CD4-positive, alpha-beta T cell treated with Interleukin-17A for 1 hour (primary cell): ENCODE measurements at places on chromosomes 13 and 19.
A peak's percentile ranks its signal among the peaks of the same experiment; 100 is the strongest.

DNA sequence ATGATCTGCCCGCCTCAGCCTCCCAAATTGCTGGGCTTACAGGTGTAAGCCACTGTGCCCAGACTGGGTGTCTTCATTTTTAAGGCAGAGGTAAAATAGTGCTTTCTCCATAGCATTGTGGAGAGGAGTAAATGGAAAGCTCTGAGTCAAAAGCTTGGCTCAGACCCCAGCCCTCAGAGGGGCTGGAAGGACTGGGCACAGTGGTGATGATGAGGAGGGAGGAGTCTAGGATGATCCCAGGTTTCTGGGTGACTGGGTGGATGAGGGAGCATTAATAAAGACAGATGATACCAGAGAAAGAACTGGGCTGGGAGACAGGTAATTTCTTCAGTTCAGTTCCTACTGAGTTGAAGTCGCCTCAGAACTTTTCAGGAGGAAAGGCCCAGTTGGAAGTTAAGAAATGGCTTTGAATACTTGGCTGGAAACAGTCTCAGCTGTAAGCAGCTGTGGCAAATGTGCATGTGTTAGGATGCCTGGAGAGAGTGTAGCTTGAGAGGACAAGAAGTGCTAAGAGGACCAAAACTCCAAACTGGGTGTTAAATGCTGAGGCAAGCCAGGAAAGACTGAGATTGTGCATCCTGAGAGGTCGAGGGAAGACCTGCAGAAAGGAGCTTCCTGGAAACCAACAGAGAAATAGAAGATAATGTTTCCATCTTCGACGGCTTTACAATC lies 37.1 kb upstream of the MEDAG start:
- DNase-seq: no peak

GRCh38 chr13:68063181-68063580 lies 833.0 kb upstream of the PCDH9 start:
- DNase-seq: no peak

GRCh38 chr19:11554160-11554559 lies 4.9 kb downstream of the ELOF1 start:
- DNase-seq: no peak

DNA sequence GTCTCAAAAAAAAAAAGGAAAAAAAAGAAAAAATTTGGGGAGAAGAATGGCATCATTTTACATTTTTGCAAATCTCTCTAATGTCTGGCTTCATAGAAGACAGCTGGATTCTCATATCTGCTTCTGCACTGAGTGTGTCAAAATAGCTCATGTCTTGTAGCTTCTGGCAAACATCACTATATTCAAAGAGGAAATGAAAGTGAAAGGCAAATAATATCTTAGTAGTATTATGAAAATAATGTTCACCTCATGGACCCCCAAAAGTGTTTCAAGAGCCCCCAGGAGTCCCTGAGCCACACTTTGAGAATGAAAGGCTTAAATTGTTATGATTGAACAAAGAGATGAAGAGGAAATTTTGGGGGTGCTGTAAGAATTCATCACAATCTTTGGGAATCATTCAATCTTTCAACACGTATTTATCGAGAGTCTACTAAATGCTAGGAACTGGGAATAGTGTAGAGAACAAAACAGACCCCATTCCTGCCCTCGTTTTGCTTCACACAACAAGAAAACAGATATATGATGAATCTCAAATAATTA lies 1.2 kb upstream of the SLC6A16 start:
- DNase-seq: no peak

GRCh38 chr13:24313439-24313838 lies 4.1 kb downstream of the C1QTNF9 start:
- DNase-seq: no peak

- DNase-seq: peak; percentile 76
These were observed 31.2 kb downstream of the TMPRSS9 start for GRCh38 chr19:2391118-2391725.

DNA sequence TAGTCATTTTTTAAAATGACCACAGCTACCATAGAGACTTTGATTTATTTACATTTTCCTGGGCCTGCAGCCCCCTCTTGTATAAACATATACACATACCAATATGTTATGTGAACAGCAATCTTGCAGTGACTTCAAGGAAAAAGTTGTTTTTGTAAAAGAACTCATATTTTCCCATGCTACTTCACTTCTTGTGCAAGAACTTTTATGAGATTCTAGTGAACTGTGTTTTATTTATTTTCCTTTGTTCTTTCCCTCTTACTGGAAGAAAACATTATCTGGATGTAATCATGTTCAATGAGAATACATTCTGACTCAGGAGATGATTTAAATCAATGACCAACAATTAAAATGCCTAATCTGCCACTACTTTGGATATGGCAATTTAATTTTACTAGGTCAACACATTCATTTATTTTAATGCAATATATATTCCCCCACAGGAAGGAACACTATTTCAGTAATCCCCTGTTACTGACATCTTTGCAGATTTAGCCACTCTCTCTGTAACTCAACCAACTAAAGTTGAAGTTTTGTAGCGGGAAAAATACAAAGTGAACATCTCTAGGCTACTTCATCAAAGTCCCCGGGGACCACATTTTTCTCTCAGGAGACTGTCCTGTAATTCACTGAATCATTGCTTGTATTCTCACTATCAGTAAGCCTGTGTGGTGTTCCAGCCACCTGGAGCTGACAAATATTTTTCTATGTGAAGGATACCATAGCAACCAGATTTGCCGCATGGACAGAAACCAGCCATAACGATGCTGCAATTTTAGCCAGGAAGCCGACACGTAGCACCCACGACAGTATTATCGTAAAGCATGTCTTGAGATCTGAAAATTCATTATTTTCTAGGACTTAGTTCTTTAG lies 90.5 kb downstream of the STARD13 start:
- DNase-seq: no peak

DNA sequence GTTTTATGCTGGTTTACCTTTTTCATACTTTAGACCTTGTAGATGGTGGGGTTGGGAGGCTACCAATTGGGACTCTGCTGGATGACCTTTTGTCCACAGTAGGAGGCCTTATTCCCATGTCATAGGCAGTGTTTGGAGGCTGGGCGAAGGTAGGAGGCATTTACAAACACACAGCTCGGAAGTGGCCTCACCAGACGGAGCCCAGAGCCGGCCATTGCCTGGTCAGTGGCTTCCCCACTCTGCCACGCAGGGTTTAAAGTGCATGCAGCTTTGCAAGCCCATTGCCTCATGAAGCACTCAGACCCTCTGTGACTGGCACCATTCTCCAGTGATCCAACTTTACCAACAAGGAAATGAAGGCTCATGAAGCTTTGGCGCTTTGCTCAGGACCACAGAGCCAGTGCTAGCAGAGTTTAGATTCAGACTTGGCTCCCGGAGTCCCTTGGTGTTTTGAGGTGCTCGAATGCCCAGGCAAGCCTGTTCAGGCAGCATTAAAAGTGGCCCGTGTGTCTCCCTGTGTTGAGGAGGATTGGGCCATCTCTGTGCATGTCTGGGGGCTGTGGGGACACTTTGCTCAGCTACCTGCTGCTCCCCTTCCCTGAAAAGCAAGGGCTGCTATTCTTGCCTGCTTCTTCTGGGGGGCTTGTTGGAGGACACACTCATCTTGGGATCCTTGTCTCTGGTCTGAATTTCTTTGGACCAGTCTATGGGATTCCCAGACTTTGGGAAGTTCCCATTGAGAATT lies 148.7 kb downstream of the ZNF536 start:
- no peak for DNase-seq

GRCh38 chr13:34655554-34655953 lies 286.5 kb upstream of the NBEA start:
- no peak for DNase-seq

GRCh38 chr19:41420101-41420880 lies 6.9 kb downstream of the B3GNT8 start:
- DNase-seq: no peak

GRCh38 chr13:107296804-107297203 lies 728.9 kb upstream of the ARGLU1 start:
- DNase-seq: no peak

- no peak for DNase-seq
These were observed 3.2 kb downstream of the NAPA start for GRCh38 chr19:47511681-47512080.

DNA sequence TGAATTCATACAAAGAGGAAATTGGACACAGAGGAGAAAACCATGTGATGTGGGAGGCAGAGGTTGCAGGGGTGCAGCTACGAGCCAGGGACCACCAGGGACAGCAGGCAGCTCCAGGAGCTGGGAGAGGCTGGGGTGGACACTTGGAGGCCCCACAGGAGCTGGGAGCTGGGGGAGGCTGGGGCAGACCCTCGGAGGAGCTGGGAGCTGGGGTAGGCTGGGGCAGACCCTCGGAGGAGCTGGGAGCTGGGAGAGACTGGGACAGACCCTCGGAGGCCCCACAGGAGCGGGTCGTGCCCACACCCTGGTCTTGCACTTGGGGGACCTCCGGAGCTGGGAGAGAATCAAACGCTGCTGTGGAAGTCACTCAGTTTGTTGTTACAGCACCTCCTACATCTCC lies 141.7 kb downstream of the SOX1 start:
- no peak for DNase-seq

DNA sequence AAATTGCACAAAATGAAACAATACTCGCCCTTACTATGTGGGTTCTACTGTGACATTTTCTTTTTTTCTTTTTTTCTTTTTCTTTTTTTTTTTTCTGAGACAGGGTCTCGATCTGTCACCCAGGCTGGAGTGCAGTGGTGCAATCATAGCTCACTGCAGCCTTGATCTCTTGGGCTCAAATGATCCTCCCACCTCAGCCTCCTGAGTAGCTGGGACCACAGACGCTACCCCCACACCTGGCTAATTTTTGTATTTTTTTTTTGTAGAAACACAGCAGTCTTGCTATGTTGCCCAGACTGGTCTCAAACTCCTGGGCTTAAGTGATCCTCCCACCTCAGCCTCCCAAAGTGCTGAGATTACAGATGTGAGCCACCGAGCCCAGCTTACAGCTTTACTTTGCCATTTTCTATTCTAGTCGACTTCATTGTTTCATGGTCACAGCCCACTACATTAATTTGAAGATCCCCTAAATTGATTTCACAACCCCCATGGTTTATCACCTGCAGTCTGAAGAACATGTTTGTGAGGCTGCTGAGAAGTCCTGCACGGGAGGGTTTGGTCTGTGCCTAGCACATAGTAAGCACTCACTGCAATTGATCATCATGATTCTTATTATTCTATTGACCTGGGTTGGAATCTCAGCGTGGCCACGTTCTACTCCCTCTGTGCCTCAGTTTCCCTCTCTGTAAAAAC lies 3.8 kb downstream of the BCL3 start:
- peak; percentile 23 for DNase-seq

GRCh38 chr13:27704681-27705080 lies 83.0 kb downstream of the POLR1D start:
- peak; percentile 32 for DNase-seq

GRCh38 chr19:49555600-49556411 lies 24.6 kb downstream of the NOSIP start:
- DNase-seq: peak; percentile 87

GRCh38 chr19:49347835-49348234 lies 12.6 kb downstream of the CD37 start:
- peak; percentile 40 for DNase-seq

DNA sequence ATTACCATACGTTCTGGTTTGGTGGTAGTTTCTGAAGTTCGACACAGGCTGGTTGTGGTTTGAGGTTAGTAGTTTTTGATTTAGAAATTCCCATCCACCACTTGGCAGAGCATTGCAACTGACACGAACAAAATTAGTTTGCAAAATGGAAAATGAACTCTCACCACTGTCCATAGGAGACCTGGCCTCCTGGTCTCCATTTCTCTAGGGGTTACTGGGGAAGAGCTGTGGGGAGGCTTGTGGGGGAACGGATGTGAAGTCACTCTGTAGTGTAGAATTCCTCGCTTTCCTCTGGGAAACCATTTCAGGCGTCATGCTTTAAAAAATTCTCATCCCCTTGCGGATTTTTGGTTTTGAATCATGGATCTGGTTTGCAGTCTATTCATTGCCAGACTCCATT lies 321.5 kb upstream of the MAB21L1 start:
- no peak for DNase-seq

DNA sequence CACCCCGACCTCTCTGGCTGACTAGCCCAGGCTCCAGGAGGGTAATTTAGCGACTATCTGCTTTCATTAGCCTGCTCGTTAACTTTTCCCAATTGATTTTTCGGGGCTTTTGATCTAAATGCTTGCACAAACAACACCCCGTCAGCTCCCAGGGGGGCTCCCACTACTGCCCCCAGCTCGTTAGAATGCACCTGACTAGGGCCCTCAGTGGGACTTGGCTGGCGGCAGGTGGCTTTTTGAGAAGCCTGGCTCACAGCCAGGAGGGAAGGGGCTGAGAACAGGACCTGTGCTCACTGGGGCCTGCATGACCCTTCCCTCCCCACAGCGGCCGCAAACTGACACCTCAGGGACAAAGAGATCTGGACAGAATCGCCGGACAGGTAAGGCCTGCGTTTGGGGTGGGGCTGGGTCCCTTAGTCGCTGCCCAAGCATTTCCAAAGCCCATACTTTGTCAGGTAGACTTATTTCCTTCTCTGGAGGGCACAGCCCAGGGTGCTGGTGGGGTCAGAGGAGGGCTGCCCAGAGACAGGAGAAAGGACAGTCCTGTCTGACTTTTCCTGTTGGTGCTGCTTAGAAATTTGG lies 7.6 kb upstream of the CD79A start:
- no peak for DNase-seq

DNA sequence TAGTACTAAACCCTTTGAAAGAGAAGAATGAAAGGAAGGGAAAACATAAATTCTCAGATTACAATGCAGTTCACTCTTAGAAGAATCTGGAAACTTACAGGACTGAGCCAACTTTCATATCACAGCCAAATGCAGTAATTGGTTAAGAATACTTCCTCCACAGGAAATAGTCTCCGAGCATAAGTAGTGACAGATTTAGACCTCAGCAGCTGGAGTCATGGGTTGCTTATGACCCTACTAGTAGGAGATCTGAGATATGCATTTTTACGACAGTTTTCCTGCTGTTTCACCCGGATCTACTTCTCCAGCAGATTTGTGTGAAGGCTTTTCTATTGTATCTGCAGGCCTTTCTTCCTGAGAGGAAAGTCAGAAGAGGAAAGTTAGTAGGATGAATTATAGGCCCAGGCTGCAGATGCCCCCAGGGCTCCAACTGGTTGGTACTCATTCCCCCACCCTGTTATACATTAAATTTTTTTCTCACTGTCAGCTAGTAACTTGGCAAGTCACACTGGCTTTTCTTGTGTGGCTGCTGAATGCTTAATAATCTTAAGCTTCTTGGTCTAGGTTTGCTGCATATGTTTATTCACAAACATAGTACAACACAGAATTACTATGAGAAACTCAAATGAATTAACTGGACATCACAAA lies 1241.5 kb upstream of the MIR17HG start:
- no peak for DNase-seq

DNA sequence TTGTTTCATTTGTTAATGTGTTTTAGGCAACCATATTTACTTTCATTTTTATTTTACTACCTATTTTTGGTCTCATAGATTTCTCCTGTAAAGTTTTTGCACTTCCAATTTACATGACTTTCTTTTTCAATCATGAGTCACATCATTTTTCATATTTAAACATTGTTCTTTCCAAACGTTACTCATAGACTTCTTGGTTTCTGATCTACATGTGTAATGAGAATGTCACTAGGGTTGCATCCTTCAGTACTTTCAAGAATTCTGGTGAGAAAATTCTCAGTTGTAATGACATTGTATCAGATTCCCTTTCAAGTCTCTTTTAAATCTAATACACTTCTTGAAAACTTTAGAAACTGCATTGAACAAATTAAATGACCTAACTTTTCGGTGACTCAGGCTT lies 991.7 kb downstream of the EFNB2 start:
- no peak for DNase-seq
